ENCODE measurements at places on chromosomes 1 and 21.

GRCh38 chr1:238953448-238954010, 432.8 kb upstream of the CHRM3 start:
- no peak for DNase-seq

GRCh38 chr21:42349420-42350317, 1.1 kb downstream of the TFF2 start:
- DNase-seq = no peak

DNA sequence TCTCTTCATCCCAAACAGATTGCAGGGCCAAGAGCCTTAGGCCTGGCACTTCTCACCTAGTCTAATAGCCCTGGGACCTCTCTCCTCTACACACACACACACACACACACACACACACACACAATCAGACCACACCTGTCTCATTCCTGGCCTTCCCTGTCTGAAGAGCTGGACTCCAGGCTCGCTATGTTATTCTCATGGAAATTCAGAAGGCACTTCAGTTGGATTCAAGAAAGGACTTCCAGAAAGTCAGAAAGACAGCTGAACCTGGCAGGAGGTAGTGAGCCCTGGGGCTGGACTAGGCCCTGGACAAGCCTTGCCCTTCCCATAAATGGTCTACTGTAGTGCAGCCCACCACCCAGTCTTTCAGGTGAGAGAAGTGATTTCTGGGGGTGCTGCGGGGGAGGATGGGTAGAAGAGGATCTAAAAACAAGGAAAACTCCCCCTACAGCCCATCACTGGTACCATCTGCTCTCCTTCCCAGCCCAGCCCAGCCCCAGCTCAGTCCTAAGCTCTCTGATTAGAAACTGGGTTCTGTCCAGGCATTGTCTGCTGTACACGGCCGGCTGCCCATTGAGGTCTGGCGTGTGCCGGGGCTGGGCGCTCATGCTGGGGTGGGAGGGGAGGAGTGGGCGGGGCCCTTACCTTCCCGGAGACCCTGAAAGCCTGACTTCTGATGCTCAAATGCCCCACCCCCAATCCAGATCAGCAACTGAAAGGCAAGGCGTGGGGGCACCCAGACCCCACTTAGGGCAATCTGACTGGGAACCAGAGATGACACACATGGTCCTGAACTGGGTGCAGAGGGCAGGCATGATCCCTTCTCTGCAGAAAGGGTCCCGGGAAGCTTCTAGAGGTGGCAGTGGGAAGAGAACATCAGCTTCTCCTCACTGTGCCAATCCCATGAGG, 2.5 kb downstream of the KIF21B start:
- DNase-seq = no peak

DNA sequence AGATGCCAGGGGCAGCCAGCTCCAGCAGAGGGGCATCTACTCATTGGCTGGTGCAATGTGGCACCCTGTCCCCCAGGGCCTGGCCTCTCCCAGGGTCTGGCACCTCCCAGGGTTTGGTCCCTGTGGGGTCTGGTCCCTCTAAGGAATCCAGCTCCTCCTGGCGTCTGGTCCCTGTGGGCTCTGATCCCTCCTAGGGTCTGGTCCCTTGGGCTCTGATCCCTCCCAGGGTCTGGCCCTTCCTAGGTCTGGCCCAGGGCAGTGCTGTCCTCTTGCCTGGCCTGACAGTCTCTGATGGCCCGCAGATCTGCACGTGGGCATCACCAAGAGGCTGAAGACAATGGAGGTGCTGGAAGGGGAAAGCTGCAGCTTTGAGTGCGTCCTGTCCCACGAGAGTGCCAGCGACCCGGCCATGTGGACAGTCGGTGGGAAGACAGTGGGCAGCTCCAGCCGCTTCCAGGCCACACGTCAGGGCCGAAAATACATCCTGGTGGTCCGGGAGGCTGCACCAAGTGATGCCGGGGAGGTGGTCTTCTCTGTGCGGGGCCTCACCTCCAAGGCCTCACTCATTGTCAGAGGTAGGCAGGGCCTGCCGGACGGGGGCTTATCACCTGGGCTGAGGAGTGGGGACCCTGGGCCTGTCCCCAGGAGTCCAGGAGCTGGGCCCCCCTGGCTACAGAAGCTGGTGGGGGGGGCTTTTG, 73.9 kb downstream of the OBSCN start:
- no peak for DNase-seq

- no peak for DNase-seq
These were observed 393.0 kb upstream of the PLXNA2 start for GRCh38 chr1:208637181-208637580.
